Activated T-helper 1 cell treated with anti-CD3 and anti-CD28 coated beads, Interleukin-2, amount 50 U/mL, for 16 hours (primary cell): ENCODE measurements at places on chromosomes 1 and 21.

GRCh38 chr1:247417831-247418230 lies 1.9 kb downstream of the NLRP3 start:
- no peak for DNase-seq

- no peak for DNase-seq
Measured at GRCh38 chr1:95380909-95381308, 146.9 kb downstream of the RWDD3 start.

GRCh38 chr1:192474080-192474683 lies 101.4 kb upstream of the RGS1 start:
- no peak for DNase-seq

- DNase-seq: no peak
Measured at GRCh38 chr1:206902702-206903101, 5.5 kb downstream of the IL24 start.

DNA sequence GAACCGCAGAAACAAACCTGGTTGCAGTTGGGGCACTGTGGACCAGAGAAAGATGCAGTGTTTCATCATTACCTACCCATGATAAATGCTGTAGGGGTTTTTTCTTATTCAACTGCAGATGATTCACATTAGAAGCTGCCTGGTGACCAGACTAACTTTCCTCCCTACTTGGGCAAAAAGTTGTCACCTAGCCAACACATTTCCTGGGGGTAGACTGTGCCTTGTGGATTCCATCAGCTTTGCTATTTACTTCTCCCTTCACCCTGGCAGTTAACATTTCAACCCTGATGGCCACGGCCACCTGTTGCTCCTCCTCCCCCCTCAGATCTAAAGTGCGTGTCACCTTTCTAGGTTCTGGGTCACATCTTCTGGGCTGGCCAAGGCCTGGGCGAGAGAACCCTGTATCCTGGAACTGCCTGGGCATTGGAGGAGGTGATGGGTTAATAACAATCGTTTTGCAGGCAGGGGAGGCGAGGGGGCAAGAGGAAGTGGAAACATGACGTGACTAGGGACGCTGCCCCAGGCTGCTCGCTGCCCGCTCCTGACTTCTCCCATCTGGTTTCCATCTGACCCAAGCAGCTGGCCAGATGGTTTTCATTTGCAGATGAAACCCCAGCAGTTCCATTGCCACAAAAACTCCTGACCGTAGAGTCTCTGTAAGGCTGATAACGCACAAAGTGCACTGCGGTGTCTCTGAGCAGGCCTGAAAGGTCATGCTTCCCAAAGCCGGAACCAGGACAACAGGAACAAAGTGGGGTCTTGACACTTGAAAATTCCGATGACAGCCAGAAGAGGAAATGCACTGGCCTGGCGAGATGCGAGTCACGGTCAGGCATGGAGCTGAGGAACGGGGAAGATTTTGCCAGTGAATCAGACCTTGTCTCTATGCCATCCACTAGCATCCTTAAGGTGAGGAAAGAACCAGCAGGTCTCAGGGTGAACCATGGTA lies 36.6 kb downstream of the CAPZB start:
- no peak for DNase-seq

DNA sequence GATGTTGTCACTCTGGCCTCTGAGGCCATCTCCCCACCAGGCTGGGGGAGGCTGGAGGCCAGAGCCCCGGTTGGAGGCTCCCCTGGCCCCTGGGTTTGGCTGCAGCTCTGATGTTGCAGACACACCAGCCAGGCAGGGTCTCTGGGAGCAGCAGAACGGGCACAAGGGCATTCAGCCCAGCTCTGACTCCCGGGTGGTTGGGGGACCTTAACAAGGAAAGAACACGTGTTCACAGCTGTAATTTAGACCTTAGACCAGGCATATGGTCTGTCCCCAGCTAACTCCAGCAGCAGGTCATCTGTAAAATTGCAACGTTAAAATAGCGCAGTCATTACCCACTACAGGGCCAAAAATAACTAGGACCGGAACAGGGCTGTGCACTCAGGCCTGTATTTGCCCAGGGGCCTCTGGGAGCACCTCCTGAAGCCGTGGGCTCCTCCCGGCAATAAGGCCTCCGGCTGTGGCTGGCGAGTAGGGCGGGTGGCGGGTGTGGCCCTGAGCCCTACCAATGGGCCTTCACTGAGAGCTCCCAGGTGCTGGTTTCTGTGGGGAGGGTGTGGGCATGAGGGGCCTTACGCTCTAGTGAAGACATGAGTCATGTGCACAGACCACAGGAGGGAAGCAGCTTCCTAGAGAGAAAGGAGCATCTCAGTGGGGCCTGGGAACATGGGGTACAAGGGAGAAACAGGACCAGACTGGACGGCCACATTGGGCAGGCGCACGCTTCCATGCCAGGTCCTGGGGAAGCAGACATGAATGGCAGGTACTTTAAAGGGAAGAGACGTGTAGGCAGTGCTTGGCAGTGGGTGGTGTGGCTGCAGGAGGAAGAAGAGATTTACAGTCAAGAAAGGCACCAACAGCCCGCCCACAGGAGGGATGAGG lies 6.1 kb downstream of the LDLRAP1 start:
- DNase-seq: peak; percentile 57

GRCh38 chr1:17365293-17365692 lies 6.7 kb upstream of the PADI6 start:
- DNase-seq: no peak

DNA sequence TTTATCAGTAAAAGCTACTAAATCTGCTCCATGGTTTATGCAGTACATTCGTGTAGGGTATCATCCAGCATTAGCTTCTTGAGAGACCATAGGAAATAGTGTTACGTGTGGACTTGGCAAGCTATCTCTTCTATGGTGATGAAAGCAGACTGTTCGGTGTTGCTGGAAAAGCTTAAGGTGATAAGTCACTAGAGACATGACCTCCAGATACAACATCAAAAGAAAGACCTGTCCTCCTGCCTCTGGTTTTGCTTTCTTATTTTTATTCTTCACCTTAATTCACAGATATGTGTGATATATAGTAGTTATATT lies 53.5 kb upstream of the S1PR1 start:
- DNase-seq: no peak

GRCh38 chr1:218426343-218426657 lies 81.2 kb downstream of the TGFB2 start:
- no peak for DNase-seq

DNA sequence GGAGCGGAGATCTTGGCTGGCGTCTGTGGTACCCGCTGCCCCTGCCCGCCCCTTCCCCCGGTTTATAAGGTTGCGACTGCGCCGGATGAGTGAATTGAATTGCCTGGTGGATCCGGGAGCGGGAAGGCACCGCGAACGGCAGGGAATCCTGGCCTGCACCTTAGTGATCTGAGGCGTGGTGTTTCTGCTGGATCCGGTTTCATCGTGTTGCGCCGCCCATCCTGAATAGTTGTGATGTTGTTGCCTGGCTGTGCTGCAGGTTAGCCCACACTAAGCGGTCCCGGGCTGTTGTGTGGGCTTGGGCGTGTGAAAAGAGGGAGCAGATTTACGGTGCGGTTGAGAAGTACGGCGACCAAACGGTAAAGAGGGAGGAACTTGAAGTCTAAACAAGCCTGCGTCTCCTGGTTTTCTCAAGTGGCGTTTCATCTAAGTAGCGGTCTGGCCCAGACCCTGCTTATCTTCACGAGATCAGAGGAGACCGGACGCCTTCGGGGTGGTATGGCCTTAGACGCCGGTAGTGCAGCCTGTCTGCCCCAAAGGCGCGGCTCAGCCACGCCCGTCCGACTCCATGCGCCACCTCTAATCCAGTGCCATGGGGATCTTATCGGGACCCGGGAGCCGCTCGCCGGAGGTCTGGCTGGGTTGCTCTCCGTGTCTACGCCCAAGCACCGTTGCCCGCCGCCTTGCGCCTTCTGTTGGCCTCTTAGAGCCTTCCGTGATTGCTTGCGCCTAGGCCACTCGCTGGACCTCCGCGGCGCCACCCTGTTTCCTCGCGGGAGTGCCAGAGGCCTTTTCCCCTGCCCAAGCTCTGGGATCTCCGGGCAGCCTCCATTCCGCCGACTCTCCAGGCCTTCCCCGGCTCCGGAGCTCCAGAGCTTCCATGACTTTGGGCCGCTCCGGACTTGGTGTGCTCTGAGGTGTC lies 87.5 kb upstream of the RHOU start:
- DNase-seq: no peak

- DNase-seq: no peak
Measured at GRCh38 chr1:162386292-162387225, 5.0 kb downstream of the C1orf226 start.

DNA sequence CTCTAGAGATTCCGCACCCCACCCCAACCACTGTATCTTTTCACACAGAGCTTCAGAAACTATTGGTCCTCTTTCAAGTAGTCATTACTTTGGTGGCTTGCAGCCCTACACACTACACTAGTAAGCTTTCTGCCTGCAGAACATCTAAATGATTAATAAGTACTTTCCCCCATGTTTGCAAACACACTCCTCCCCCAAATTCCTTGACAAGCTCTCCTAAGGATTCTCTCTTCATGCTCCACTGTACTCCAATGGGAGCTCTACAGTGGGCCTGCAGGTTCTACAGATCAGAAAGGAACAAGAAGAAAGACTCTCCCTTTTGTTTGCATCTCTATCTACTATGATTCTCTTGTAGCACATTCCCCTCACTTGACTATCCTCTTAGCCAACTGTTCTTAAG lies 16.3 kb upstream of the NUF2 start:
- no peak for DNase-seq

DNA sequence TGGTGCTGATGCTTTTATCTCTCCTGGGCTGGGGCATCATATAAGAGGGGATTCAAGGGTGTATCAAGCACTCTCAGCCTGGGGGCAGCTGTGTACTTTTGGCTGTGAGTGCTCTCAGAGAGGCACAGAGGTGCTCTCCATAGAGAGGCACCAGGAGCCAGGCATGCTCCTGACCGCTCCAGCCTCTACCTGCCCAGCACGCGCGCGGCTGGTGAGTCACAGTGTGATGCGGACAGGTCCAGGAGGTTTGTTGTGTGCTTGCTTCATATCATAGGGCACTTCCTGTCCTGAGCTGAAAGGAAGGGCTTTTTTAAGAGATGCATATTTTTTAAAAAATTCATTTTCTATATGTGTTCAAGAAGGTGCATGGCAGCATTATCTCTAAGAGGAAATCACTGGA lies 93.6 kb upstream of the BCAR3 start:
- DNase-seq: no peak

DNA sequence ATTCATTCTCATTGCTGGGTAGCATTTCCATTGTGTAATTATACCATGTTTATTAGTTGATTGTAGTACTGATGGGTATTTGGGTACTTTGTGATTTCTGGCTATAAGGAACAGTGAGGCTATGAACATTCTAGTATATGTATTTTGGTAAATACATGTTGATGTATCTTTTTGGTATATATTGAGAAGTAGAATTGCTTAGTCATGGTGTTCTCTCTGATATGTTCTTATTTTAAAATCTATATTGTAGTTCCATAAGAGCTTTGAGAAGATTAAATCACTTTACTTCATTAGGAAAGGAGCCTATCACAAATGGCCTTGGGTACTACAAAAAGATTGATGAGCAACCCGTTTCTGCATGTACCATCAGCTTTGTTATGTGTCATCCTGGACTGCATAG lies 13.4 kb downstream of the MIXL1 start:
- DNase-seq: no peak

DNA sequence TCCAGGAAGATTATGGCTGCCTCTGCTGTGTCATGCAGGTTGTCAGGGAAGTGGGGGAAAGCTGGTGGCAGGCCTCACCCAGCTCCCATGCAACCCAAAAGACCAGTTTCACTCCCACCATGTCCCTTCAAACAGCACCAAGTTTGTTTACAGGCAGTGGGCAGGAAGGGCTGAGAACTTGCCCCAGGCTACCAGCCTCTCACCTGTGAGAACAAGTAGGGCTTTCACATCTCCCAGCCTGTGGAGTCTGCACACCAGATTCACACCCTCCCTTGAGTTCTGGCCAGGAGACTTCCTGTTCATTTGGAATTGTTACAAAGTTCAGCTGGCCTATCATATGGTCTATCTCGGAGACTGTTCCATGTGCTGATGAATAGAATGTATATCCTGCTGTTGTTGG lies 27.8 kb downstream of the RPAP2 start:
- DNase-seq: no peak

GRCh38 chr1:39047374-39048229 lies 21.5 kb downstream of the NDUFS5 start:
- DNase-seq: no peak

- no peak for DNase-seq
Measured at GRCh38 chr1:113394863-113395259, 4.5 kb downstream of the MAGI3 start.

GRCh38 chr1:14681182-14681581 lies 82.7 kb downstream of the KAZN start:
- DNase-seq: no peak

- no peak for DNase-seq
Measured at GRCh38 chr1:212688341-212689047, 11.1 kb downstream of the BATF3 start.

- no peak for DNase-seq
Measured at GRCh38 chr1:111802110-111802509, 46.4 kb downstream of the DDX20 start.

DNA sequence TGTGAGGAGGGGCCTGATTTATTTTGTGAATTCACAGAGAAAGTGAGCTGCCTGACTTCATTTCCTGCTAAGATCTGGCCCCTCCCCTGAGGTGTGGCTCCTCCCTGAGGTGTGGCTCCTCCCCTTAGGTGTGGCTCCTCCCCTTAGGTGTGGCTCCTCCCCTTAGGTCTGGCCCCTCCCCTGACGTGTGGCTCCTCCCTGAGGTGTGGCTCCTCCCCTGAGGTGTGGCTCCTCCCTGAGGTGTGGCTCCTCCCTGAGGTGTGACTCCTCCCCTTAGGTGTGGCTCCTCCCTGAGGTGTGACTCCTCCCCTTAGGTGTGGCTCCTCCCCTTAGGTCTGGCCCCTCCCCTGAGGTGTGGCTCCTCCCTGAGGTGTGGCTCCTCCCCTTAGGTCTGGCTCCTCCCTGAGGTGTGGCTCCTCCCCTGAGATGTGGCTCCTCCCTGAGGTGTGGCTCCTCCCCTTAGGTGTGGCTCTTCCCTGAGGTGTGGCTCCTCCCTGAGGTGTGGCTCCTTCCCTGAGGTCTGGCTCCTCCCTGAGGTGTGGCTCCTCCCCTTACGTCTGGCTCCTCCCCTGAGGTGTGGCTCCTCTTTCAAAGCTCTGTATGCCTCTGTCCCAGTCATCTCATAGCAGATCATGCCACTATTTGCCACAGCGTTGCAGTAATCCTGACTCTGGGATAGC lies 26.9 kb upstream of the LRRC3 start:
- DNase-seq: no peak

DNA sequence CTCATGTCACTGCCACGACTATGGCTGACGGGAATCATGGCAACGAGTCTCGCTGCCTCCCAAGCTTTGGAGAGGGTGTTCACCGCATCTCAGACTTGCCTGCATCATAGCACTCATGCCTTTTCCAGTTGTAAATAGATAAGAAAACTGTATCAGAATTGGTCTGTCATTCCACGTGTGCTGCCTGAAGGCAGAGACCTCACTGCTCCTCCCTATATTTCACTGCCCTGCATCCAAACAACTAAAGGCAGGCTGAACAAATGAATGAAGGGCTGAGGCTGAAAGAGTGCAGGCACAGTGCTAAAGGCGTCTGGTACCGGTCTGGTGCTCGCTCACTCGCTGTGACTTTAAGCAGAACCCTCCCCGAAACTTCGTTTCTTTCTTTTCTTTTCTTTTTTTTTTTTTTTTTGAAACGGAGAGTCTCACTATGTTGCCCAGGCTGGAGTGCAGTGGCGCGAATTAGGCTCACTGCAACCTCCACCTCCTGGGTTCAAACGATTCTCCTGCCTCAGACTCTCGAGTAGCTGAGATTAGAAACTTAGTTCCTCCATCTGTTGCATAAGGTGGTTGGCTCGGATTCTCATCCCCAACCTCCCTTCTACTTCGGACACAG lies 542 bp downstream of the EIF2B3 start:
- DNase-seq: no peak

GRCh38 chr1:38208716-38209632 lies 162.4 kb upstream of the POU3F1 start:
- no peak for DNase-seq
